ENCODE measurements at places on chromosomes 16 and 17.
A peak's percentile ranks its signal among the peaks of the same experiment; 100 is the strongest.

DNA sequence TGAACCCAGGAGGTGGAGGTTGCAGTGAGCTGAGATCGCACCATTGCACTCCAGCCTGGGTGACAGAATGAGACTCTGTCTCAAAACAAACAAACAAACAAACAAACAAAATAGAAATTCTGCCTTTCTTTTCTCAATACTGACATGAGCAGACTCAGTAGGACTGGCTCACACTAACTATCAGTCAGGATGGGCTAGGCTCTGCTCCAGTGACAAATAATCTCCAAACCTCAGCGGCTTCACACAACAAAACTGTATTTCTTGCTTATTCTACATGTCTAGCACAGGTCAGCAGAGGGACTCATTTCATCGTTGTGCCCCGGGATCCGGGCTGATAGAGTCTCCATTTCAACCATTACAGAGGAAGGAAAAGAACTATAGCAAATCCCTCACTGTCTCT is 26.5 kb upstream of the N4BP1 start:
- H3K27me3 ChIP-seq = peaks cover 3% of the 10 kb centered on the region
- no peak overlapping the region for H3K4me3 ChIP-seq
- no peak overlapping the region for H3K27ac ChIP-seq
- DNase-seq = no peak
- no peaks in the 10 kb centered on the region for H3K4me1 ChIP-seq

GRCh38 chr17:41825175-41825845 is 10.7 kb downstream of the NT5C3B start:
- no peak overlapping the region for H3K27ac ChIP-seq
- no peaks in the 10 kb centered on the region for H3K4me1 ChIP-seq
- H3K27me3 ChIP-seq = no peaks in the 10 kb centered on the region

DNA sequence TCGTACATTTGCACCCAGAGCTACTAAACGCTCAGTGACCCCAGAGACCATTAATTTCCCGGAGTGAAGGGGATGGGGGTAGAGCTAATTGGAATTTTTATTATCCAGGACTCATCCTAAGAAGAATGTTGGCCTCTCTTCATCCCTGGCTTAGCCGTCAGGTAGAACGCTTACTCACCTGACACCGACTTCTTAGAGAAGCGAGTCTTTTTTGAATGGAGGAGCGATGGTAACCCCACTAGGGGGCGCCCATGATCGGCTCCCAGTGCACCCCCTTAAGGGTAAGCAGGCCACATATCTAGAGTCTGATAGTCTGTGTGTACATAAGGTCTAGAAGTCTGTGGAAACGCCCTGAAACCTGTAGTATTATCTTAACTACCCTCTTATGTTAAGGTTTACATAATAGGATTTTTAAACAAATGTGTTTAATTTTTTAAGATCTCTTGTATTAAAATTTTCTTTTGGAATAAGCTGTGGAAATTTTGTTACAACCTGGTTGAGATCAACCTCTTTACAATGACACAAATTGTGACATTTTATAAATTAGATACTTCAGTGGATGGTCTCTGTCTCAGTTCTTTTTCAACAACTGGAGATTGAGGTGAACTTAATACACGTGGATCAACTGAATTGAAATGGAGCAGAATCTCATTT is 229.8 kb downstream of the CPPED1 start:
- DNase-seq = peak; percentile 71
- no peak overlapping the region for H3K4me3 ChIP-seq
- H3K36me3 ChIP-seq = peaks cover 3% of the 10 kb centered on the region
- H3K4me1 ChIP-seq = no peaks in the 10 kb centered on the region

GRCh38 chr16:88064889-88065746 is 113.9 kb downstream of the BANP start:
- H3K27ac ChIP-seq = no peak overlapping the region
- H3K36me3 ChIP-seq = peaks cover 12% of the 10 kb centered on the region
- DNase-seq = no peak
- no peaks in the 10 kb centered on the region for H3K4me1 ChIP-seq
- no peaks in the 10 kb centered on the region for H3K27me3 ChIP-seq
- no peak overlapping the region for H3K4me3 ChIP-seq
